ENCODE measurements at places on chromosomes 4 and X.

DNA sequence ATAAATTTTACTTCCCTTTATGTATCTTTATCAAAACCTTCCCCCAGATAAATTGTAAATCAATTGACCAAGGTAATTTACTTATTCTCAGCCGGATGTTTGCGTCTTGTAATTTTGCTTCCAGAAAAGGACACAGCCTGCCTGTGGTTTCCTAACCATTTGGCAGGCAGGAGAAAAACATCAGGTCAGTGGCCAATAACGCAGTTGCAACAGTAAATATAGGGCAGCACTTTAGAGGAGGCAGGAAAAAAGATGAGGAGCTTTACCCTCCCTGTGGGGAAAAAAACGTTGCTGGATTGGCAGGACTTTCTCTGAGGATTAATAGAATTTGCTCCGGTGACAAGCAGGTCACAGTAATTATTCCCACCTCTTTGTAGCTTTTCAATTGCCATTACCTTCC is 2618.1 kb downstream of the ARAP2 start:
- no peak for DNase-seq

- DNase-seq, result no peak
Measured at GRCh38 chr4:131509521-131509920, 1639.6 kb upstream of the PCDH10 start.

DNA sequence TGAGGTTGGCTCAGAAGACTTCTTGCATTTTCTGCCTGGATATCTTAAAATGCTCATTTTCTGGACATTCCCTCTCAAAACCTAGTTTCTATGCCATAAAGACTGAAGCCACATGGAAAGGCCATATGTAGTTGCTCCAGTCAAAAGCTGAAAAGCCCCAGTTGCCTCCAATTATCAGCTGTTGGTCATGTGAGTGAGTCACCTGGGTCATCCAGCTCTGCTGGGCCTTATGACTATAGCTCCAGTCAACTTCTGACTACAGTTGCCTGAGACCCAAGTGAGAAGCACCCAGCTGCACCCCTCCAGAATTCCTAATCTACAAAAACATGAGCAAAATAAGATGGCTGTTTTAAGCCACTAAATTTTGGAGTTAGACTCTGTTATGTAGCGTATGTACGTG is 41.9 kb downstream of the HELQ start:
- DNase-seq, result no peak

- no peak for DNase-seq
Measured at GRCh38 chr4:145907812-145908211, 30.8 kb downstream of the ZNF827 start.

- no peak for DNase-seq
Measured at GRCh38 chr4:4474476-4474875, 67.4 kb downstream of the STX18 start.

DNA sequence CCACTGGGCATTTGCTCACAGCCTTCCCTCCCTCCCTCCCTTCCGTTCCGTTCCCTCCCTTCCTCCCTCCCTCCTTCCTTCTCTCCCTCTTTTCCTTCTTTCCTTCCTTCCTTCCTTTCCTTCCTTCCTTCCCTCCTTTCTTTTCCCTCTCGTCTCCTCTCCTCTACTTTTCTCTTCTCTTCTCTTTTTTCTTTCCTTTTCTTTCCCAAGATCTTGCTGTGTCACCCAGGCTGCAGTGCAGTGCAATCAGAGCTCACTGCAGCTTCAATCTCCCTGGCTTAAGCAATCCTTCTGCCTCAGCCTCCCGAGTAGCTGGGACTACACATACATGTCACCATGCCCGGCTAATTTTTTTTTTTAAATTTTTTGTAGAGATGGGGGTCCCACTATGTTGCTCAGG is 26.7 kb upstream of the ING2 start:
- DNase-seq, result no peak

DNA sequence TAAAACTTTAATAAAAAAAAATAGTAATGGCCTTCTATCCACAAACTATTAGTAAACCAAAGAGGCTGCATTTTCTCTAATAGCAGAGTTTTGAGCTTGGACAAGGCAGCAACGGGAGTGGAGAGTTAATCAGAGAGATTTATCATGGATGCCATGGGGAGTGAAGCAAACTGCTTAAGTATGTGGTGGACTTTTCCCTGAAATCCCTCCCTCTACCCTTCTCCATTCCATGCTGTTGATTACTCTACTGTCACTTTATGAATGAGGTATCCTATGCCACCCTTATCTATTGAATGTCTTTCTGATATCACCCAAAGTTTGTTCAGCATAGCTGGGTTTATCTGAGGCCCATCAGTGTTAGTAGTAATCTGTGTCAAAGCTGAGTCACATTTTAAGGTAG is 335.6 kb upstream of the TRAM1L1 start:
- no peak for DNase-seq

DNA sequence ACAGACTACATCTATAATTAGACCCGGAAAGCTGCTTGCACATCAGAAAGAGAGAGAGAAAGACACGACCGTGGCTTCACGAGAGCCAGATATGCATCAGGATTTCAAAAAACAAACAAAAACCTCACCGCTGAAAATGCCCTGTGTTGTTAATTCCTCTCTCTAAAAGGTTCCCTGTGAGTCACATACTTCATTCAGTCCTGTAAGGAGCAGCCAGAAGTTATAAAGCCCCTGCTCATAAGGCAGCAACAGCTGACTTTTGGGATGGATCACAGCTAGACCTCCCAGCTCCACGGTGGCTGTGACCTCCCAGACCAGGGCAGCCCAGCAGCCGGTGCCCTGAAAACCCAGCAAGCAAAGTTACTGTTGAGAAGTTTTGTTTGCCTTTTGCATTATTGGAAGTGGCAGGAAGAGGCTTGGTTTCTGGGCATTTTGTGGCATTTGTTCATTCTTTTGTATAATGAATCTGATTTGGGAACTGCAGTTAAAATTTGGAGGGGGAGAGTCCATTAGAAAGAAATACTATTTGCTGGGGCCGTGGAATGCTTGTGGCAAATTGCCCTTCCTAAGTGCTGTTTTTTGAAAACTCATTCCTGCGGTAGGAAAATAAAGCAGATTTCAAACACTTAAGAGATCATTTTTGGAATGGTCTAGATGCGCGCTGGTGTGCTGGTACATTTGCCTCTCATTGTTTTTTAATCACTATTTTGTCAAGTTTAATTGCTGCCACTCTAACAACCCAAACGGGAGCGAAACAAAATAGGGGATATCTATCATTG is 520.4 kb downstream of the BCOR start:
- no peak for DNase-seq

- DNase-seq, result peak; percentile 37
Measured at GRCh38 chr4:151806511-151806927, 45.7 kb upstream of the GATB start.

- no peak for DNase-seq
Measured at GRCh38 chrX:123971982-123972381, 10.5 kb downstream of the STAG2 start.

GRCh38 chr4:83490876-83491450 is 6.1 kb upstream of the ABRAXAS1 start:
- peak; percentile 37 for DNase-seq

GRCh38 chr4:170391066-170391740 is 301.4 kb upstream of the AADAT start:
- DNase-seq, result peak; percentile 78

DNA sequence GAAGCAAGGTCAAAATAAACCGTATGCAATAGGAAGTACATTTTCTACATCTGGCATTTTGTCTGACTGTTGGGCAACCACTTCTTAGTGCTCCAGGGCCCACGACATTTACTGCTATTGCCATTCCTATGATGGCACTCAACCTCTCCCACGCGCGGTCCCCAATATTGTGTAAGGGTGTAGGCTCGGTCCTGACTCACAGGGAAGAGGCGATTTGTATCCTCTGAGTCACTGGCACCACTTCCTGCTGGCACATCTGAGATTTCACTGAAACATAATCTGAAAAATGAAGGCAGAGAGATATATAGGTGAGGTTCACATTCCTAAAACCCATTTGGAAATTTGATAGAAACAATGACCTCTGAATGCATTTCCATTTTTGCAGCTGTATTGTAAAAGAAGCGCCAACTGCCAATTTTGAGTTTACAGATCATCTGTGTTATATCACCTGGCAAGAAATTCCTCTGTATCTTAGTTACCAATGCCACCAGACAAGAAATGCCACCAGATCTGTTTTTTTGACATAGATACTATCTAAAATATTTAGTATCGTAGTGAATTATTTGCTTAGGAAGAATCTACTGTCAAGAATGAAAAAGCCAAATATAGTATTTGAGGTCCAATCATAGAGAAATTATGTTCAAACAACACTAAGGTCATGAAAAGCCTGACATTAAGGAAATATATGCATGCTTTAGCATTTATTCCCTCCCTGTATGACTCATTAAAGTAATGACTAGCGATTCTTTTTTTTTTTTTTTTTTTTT is 9.8 kb downstream of the EREG start:
- DNase-seq, result peak; percentile 50

DNA sequence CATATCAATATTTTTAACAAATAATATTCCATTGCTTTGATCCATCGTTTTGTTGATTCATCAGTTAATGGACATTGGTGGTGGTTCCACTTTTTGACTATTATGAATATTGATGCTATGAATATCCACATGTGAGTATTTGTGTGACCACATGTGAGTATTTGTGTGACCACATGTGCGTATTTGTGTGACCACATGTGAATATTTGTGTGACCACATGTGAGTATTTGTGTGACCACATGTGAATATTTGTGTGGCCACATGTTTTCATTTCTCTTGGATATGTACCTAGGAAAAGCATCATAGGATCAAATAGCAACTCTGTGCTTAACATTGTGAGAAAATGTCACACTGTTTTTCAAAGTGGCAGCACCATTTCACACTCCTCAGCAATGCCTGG is 433.6 kb upstream of the FRG1 start:
- DNase-seq, result no peak

- DNase-seq, result no peak
Measured at GRCh38 chr4:55612341-55612740, 20.3 kb upstream of the PDCL2 start.

GRCh38 chr4:98706200-98706813 is 47.9 kb upstream of the TSPAN5 start:
- no peak for DNase-seq

DNA sequence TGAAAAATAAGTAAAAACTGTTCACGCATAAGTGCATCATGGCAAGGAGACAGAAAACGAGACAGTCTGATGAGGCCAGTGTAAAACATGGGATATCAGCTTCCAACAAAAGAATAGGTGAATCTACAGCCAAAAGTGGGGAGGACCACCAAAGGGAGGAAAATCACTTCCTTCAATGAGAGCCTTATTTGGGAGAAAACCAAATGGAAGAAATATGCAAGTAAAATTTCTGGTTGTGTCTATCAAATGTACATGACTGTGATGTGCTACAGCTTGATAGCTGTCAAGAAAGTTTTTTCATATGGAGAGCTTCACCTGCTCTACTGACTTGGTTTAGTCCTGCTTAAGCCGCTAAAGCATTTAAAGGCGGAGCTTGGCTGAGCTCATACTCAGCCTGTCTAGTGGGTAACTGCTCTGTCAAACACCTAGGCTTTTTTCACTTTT is 66.2 kb downstream of the MAGEA1 start:
- DNase-seq, result peak; percentile 1

DNA sequence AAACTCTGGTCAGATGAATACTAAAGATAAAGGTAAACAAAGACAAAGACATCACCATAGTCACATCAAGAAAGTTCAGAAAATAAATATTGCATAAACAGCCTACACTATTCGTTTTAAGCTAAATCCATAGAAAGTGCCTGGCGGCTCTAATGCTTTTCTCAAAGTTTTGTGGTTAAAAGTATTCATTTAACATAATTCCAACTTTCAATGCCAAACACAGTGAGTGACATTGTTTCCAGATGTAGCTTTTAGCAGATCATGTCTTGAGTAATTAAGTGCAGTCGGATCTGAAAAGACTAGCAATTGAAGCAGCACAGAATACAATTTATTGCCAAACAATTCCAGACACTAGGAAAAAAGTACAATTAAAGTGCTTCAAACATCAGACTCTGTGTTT is 287.1 kb upstream of the ADGRL3 start:
- DNase-seq, result no peak

GRCh38 chr4:38415682-38416081 is 248.3 kb upstream of the KLF3 start:
- no peak for DNase-seq

DNA sequence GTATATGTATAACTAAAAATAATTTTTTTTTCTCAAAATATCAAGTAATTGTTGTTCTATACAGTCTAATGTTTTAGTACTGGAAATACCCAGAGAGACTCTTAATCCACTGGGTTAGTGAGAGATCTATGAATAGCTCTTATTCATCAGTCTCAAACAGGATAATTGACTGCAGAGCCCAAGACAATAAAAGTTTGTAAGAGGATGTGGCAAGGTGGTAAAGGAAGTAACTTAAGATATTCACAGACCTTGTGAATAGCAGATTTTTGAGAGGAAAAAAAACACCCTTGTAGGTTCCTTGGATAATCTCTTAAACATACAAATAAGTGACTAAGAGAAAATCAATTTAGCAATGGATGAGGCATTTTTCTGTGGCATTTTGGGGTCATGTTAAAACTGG is 210.9 kb upstream of the FAM241A start:
- DNase-seq, result no peak

GRCh38 chr4:120750152-120750525 is 172.4 kb downstream of the PRDM5 start:
- DNase-seq, result no peak

DNA sequence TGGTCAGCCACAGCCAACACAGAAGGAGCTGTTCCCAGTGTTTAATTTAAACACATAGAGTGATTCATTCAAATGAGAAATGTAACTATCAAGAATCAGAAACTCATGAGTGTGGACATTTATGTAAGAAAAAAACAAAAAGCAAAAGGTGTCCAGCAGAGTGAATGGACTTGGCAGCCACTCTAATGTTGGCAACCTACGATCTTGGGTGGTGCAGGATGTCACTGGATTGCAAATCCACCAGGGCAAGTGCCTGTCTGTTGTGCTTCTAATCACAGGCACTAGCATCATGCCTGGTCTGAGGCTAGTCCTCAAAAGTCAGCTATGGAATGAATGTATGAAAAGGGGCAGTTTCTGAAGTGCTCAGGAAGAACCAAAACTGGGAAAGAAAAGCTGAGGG is 277.7 kb upstream of the CLNK start:
- DNase-seq, result no peak

GRCh38 chr4:91758487-91758886 is 545.3 kb upstream of the GRID2 start:
- DNase-seq, result peak; percentile 47

- no peak for DNase-seq
Measured at GRCh38 chr4:55491486-55491885, 55.2 kb downstream of the CLOCK start.

Measured in ACHN (cell line).